ENCODE measurements at places on chromosomes 4 and X. TPM values are rescaled to one million over a fixed set of nuclear protein-coding genes. Genes with fewer than 3 reads are reported as not detected.

- no peak for DNase-seq
Measured at GRCh38 chrX:3461397-3462165, 115.1 kb upstream of the MXRA5 start.

DNA sequence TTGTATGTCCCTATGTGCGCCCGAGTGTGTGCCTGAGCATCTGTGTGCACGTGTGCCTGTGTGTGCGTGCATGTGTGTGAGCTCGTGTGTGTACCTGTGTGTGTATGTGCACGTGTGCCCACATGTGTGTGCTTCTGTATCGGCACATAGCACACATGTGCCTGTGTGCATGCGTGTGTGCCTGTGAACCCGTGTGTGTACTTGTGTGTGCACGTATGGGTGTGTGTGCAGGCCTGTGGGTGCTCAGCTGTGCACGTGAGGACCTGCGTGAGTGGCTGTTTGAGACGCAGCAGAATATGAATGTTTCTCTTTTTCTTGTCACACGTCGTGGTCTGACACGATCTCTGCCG is 4.3 kb downstream of the AKAP17A start:
- no peak for DNase-seq

- DNase-seq = no peak
Measured at GRCh38 chrX:27706526-27706925, 101.3 kb upstream of the MAGEB10 start.

- DNase-seq = no peak
Measured at GRCh38 chr4:56742080-56742871, 61.2 kb upstream of the HOPX start.

GRCh38 chr4:184740980-184741391 is 7.1 kb upstream of the CENPU start:
- no peak for DNase-seq

DNA sequence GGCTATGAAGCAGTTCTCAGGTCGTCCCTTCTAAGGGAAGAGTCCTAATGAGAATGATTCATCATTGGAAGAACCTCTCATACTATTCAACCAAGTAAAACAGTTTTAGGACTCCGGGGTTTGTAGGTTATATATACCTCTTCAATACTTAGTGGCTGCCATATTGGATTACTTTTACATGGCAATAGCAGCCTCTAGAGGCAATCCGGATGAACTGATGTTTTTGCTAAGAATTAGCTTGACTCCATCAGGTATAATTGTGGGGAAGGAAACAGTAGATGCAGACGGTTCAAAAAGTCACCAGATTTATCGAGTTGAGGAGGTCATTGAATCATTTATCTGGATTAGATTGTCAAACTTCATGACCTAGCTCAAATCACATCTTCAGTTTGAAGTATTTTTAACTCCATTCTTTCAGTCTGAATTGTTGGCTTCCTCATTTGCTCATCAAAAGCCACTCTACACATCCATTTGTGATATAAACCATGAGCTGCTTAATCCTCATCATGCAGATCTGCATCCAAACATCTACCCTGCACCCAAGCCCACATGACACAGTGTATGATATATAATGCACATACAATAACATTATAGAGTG is 28.4 kb downstream of the GUCY1B1 start:
- DNase-seq = no peak

- DNase-seq = no peak
Measured at GRCh38 chrX:49627086-49627777, 28.4 kb downstream of the GAGE1 start.

GRCh38 chr4:88320224-88320779 is 35.9 kb upstream of the PPM1K start:
- no peak for DNase-seq

DNA sequence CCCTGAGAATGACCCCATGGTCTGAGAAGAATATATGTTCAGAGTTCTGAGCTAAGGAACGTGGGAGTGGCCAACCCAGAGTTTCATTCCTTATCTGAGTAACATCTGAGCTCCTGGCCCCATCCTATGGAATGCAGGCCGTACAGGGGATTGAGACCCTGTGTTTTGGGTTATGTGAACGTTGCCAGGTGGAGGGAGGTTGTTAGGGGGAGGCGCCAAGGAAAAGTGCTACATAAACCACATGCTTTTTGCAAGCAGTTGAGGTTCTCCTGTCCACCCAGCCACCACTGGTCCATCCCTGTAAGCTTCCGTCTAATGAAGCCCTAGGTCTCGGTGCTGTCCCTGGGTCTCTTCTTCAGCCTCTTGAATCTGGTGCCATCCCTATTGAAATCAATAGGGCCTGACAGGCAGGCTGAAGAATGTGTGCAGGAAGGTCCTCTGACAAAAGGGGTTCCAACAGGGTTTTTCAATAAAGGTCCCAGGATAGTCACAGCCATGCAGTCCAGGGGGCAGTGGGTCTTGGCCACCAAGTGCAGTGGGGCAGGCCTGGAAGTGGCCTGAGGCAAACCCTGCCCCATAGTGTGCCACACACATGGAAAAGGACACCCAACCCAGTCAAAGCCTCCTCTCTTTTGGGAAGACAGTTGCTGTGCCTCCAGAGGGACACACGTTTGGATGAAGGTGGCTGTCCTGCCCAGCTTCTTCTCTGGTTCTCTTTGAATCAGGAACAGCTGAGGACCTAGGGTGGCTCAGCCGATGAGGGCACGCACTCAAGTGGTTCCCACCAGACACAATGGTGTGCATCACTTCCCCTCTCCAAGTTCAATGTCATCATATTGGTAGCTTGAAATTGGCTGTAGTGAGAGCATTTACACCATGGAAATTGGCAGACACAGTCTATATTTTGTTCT is 53.5 kb downstream of the HTRA3 start:
- DNase-seq = no peak

DNA sequence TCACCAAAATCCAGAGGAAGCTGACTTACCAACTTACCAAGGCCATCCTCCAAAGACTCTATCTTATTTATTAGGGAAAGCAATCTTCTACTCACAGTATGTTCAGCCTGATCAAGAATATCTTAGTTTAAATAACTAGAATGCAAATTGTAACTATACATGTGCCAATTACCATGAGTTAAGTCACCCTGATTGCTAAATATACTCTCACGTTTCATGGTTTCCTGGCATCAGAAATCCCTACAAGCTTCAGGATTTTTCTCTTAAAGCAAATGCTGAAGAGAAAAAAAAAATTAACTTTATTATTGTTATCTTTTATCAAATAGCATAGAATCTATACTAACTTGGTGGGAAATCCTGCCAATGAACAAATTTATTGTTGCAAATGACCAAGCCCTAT is 63.0 kb upstream of the MXD4 start:
- DNase-seq = no peak

- no peak for DNase-seq
Measured at GRCh38 chrX:38575888-38576287, 14.5 kb downstream of the TSPAN7 start.

GRCh38 chrX:53594354-53594753 is 92.2 kb downstream of the HUWE1 start:
- DNase-seq = no peak

DNA sequence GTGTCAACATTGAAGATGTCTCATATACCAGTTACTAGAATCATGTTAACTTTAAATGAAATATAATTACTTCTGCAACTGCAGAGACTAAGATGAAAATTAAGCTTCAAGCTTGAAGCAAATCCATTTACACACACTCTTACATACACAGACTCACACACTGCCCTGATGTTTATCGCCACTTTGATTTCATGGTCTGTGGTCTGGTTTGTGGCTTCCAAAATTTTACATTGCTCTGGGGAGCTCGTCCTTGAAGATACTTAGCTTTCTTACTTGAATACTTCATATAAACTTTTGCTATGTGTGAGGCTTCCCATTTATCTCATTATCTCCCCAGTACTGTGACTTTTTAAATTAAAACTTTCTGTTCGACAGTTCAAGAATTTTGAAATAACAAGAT is 35.8 kb downstream of the ARHGEF38 start:
- no peak for DNase-seq

GRCh38 chr4:60359746-60360367 is 840.3 kb upstream of the ADGRL3 start:
- no peak for DNase-seq

GRCh38 chr4:76061982-76062381 is 12.5 kb upstream of the ART3 start:
- DNase-seq = no peak

GRCh38 chr4:37767546-37767945 is 58.9 kb upstream of the PGM2 start:
- DNase-seq = no peak

GRCh38 chr4:165602621-165603020 is 223.8 kb downstream of the CPE start:
- no peak for DNase-seq

- no peak for DNase-seq
Measured at GRCh38 chr4:105548483-105548882, 3.9 kb upstream of the ARHGEF38 start.

- DNase-seq = no peak
Measured at GRCh38 chrX:120791013-120791643, 84.5 kb downstream of the CT47B1 start.

DNA sequence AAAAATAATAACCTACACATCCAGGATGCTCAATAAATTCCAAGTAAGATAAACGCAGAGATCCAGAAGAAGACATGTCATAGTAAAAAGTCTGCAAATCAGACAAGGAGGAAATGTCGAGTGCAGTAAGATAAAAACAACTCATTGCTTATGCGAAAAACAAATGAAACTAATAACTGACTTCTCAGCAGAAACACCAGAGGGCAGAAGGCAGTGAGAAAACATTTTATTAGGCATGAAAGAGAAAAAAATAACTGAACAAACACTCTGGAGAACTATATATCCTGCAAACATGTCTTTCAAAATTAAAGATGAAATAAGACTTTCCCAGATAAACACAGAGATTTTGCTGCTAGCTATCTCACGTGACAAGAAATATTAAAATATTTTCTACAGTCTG is 201.3 kb upstream of the CTSO start:
- DNase-seq = no peak

DNA sequence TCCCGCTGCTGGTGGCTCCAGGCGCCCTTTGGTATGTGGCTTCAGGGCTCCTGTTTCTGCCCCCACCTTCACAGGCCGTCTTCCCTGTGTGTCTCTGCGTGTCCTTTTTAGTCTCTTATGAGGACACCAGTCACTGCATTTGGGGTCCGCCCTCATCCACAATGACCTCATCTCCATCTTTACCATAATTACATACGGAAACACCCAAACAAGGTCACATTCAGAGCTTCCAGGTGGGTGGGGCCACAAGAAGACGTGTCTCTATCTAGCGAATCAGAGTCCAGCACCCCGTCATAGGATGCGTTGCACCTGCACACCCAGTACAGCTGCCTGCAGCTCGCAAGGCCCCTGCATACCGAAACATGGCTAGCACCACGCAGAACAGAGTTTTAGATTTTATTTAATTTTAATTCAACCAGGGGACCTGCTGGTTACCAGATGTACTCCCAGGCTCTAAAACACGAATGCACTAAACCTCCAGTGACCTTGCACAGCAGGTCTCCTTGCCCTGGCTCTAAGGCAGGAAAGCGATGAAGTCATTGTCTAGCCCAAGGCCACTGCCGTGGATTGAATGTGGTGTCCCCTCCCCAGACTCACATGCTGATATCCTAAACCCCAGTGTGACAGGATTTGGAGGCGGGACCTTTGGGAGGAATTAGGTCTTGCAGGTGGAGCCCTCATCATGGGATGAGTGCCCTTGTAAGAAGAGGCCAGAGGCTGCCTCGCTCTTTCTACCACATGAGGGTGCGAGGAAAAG is 30.3 kb downstream of the ABLIM2 start:
- DNase-seq = no peak

DNA sequence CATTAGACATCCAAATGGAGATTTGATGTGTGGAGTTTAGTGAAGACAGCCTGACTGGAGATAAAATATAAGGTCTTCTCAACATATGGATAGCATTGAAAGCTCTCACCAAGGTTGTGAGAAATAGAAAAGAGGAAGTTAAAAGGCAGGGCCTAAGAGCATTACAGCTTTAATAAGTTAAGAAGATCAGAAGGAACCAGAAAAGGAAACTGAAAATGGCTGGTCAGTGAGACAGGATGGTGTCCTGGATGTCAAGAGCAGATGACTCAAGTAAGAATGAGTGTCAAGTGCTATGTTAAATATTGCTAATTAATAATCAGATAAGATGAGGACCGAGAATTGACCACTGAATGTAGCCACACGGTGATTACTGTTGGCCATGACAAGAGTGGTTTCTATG is 642.9 kb downstream of the STPG2 start:
- DNase-seq = no peak

- no peak for DNase-seq
Measured at GRCh38 chr4:187302457-187303150, 578.9 kb upstream of the FAT1 start.

GRCh38 chrX:38754102-38754790 is 47.0 kb upstream of the MID1IP1 start:
- no peak for DNase-seq

GRCh38 chr4:71864380-71864779 is 80.5 kb upstream of the GC start:
- DNase-seq = no peak

DNA sequence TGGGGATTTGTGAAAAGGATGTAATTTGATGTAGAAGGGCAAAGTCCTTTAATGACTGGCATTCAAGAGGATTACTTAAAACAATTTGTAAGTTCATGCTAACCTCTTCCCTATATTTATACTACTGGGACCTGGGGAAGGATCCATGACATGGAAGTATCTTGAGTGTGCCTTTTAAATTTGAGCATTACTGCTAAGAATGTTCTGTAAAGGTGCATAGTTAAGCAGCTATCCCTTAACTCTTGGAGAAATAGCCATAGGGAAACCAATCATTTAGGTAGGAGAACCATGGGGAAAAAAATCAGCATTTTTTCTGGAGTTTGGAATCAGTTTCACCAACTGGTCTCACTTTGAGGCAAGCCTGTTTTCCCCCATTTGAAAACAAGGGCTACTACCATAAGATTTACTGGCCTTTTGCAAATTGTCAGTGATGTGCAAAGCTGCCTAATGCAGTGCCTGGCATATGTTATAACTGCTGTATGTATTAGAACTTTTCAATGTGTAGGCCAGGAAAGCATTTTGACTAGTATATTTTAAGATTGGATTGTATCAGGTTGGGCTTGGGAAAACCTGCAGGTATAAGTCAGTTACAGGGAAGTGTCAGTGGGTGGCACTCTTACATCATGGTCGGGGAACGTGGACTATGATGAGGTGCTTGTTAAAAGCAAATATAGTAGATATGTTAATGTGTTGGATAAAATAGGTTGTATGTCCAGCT is 72.1 kb downstream of the PRSS12 start:
- DNase-seq = no peak

GRCh38 chr4:76486588-76487276 is 51.7 kb downstream of the SHROOM3 start:
- DNase-seq = no peak

- DNase-seq = no peak
Measured at GRCh38 chr4:134422776-134423175, 221.2 kb upstream of the PABPC4L start.

GPC4 gene
- total RNA-seq = 1.8 TPM

DNAAF6 gene
- not detected for total RNA-seq

NAA11 gene
- total RNA-seq = not detected

NXT2 gene
- total RNA-seq = 10.9 TPM

HTRA3 gene
- total RNA-seq = 6.8 TPM

PPP4R3C gene
- not detected for total RNA-seq

CFAP299 gene
- not detected for total RNA-seq
